ENCODE measurements at places on chromosomes 2 and 18.
A peak's percentile ranks its signal among the peaks of the same experiment; 100 is the strongest.

GRCh38 chr2:54512663-54513362 is 56.7 kb downstream of the SPTBN1 start:
- DNase-seq: no peak

DNA sequence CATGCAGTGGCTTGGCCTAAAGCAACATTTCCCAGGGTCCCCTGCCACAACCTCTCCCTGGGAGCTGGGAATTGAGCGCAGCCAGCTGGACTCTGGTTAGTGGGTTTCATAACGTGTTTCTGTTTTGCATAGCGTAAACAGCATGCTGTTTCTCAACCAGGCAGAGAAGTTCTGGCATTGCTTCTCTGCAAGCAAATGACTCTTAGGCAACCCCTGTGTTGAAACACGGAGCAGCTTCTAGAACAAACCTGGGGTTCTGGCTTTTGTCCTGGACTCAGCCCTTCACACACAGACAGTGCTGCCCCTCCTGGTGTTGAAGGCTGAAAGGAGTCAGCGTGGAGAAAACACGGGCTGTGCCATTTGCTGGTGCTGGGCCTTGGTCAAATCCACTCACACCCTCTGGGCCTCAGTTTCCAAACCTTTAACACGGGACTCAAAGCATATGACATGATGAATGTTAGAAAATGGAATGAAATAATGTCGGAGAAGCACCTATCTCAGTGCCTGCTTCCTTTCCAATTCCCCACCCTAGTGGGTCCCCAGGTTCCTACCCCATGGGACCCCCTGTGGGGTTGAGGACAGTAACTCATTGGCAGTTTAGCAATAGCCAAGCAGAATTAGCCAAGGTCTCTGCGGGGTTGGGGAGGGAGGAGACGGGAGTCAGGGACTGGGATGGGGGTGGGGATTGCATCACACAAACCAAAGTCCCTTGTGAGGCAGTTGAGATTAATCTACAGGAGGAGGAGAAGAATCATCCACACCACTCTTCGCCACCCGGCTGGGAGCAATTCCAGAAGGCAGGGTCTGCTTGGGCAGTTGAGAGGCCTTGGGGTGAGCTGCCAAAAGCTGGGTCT is 30.2 kb upstream of the IL1R2 start:
- DNase-seq: no peak

- no peak for DNase-seq
Observed at GRCh38 chr18:62545098-62545497, 22.3 kb downstream of the ZCCHC2 start.

- DNase-seq: no peak
Observed at GRCh38 chr2:236685361-236685760, 115.7 kb downstream of the ACKR3 start.

DNA sequence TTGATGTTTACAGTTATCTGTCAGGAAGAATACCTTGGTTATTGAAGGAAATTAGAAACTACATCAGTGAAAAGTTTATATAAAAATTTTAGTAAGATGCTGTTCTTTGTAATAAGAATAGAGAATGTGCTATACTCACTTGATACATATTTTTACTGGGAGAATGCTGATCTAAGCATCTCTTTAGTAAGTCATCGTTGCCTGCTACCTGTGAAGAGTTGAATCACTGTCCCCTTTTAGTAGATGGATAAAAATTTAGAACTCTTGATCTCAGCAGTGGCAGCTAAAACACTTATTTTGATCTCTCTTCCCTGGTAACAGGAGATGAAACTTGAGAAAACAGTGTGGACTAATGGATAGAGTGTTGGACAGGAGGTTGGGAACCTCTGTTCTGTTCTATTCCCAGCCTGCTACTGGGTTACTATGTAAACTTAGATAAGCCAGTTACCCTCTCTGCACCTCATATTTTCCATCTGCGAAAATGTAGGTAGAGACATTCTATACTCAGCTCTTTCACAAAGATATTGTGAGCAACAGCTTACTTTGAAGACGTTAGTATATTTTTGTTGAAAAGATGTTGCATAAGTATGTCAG is 100.3 kb downstream of the FEZ2 start:
- DNase-seq: no peak

DNA sequence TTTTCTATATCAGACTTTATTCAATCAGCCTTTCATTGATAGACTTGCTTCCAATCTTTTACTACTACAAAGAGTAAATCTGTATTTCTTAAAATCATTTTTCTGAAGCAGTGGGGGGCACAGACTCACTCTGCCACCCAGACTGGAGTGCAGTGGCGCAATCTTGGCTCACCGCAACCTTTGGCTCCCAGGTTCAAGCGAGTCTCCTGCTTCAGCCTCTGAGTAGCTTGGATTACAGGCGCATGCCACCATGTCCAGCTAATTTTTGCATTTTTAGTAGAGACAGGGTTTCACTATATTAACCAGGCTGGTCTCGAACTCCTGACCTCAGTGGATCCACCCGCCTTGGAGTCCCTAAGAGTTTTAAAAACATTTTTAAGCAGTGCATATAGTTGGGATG is 270.6 kb upstream of the REG3G start:
- no peak for DNase-seq

DNA sequence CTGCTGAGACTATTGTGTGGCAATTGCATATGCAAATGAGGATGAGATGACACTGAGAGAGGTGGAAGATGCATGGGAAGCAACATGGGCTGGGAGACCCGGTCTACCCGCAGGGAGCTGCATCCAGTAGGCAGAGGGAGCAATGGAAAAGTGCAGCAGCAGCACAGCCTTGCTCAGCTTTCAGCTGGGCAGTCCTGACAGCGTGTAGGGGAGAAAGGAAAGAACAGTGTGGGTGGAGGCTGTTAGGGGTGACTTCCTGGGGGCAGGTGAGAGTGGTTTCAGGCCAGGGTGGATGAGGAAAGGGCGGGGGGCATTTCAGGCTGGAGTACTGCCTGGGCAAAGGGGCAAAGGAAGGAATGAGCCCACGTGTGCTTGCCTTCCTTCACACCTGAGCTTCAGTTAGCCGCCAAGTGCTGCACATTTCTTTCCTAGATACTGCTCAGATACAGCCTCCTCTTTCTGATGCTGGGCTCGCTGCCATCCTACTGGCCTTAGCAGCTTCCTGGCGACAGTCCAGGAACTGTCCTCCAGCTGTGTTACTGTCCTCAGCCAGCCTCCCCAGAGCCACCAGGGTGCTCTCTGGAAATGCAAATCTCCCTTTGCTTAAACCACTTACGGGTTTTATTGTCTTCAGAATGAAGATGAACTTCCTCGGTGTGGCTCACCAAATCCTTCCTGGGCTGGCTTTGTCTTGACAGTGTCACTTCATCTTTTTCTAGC is 276.3 kb downstream of the TSN start:
- DNase-seq: no peak

GRCh38 chr2:181946444-181947127 is 39.1 kb upstream of the PPP1R1C start:
- no peak for DNase-seq

DNA sequence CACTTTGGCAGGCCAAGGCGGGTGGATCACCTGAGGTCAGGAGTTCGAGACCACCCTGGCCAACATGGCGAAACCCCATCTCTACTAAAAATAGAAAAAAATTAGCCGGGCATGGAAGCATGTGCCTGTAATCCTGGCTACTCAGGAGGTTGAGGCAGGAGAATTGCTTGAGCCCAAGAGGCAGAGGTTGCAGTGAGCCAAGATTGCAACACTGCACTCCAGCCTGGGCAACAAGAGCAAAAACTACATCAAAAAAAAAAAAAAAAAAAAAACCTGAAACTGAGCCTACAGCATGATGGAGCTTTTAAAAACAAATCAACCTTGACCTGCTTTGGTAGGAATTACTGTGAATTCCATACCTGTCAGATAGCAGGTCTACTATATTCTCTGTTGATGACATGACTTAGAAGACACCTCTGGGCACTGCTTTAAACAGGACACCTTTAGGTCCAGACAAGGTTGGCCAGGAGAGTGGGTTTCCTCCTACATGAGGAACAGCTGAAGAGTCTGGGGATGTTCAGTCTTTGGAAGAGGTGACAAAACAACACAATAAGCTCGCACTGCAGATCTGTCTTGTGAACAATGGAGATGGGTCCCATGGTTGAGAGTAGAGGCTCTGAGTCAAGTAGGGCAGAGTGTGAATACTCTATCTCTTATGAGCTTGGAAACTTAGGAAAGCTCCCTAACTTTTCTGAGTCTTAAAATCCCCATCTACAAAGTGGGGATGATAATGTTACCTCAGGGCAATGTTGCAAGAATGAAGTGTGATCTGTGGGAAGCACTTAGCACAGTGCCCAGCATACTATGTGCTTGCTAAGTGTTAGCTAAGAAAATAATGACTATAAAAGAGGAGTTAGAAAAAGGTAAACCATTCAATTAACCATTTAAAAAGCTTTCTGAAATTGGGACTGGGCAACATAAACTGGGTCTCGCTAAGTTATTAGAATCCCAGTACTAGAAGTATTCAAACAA is 25.2 kb downstream of the TMEM163 start:
- no peak for DNase-seq

DNA sequence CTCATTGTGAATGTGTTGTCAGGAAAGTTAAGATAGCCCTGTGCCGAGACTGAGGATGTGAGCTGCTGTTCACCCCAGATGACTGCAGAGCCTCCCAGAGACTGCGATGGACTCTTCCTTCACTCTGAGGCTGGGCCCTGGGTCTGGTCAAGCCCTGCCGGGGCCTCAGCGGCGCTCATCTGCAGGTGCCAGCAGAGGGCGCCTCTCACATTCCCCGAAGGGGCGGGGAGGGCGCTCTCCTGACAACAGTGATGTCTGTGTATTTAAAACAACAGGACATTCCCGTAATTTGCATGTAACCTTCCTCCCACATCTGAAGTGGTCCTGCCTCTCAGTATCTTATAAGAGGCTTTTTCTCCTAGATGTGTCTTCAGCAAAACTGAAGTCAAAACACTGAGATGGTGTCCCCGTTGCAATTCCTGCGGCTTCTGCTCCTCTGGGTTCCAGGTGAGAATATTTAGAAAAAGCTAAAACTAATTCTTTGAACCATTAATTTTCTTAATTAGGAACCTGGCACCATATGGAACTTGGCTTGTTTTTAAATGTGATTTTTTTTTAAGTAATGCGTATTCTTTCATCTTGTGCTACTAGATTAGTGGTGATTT is 1377.9 kb downstream of the RPIA start:
- DNase-seq: peak; percentile 38

GRCh38 chr2:95138702-95139101 is 17.1 kb upstream of the MRPS5 start:
- no peak for DNase-seq

GRCh38 chr2:11029136-11029535 is 117.4 kb downstream of the KCNF1 start:
- no peak for DNase-seq

GRCh38 chr18:79456105-79456980 is 60.6 kb downstream of the NFATC1 start:
- DNase-seq: no peak

DNA sequence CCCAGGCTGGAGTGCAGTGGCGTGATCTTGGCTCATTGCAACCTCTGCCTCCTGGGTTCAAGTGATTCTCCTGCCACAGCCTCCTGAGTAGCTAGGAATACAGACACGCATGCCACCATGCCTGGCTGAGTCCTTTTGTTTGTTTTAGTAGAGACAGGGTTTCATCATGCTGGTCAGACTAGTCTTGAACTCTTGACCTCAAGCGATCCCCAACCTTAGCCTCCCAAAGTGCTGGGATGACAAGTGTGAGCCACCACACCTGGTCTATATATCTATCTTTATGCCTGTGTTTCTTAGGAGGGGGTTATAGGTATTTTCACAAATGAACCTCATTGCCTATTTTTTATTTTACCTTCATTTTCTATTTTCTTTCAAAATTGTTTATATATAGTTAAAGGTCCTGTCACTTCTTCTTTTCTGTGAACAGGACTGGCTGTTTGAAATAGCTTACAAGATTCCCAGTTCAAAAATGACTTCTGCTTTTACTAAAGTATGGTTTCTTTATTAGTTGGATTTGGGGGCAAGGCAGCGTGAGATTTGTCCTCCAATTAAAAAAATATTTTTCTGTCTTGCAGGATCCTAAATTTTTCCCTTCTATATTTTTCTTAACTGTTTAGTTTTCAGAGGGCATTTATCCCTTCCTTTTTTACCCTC is 16.4 kb upstream of the MARCHF7 start:
- no peak for DNase-seq

DNA sequence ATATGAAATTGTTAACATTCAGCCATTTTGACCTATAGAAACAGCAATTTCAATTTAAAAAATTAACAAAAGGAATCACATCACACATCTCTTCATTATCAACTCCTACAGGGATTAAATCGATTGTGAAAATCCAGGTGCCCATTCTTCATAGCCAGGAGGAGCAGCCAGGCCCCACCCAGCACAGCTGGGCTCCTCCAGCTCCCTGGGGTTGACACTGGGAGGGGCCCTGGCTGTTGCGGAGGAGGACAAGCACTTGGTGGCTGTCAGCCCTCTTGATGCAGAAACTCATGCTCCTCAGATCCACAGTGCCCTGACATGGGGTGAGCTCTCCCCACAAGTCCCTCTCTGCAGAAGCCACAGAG is 99.8 kb downstream of the FAM210A start:
- DNase-seq: no peak

DNA sequence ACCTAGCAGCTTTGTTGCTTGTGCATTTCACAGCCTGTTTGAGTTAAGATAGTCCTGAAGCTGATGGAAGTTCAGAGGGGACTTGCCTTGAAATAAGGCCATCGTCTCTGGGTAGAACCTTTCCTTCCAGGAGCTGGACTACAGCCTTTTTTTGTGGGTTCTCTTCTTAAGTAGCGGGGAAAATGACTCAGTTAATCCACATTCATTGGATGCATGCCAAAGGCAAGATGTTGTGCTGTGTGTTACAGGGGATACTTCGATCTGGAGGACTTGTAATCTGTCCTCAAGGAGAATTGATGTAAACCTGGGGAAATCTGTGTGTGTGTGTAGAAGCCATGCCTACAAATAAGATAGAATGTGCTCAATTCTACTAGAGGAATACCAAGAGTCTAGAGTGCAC is 46.8 kb downstream of the RPIA start:
- DNase-seq: no peak
